ENCODE measurements at places on chromosomes 1 and 21.

GRCh38 chr1:234971586-234972297, 156.9 kb downstream of the TOMM20 start:
- DNase-seq = peak; percentile 3

GRCh38 chr1:234533975-234534876, 55.2 kb upstream of the TARBP1 start:
- no peak for DNase-seq

DNA sequence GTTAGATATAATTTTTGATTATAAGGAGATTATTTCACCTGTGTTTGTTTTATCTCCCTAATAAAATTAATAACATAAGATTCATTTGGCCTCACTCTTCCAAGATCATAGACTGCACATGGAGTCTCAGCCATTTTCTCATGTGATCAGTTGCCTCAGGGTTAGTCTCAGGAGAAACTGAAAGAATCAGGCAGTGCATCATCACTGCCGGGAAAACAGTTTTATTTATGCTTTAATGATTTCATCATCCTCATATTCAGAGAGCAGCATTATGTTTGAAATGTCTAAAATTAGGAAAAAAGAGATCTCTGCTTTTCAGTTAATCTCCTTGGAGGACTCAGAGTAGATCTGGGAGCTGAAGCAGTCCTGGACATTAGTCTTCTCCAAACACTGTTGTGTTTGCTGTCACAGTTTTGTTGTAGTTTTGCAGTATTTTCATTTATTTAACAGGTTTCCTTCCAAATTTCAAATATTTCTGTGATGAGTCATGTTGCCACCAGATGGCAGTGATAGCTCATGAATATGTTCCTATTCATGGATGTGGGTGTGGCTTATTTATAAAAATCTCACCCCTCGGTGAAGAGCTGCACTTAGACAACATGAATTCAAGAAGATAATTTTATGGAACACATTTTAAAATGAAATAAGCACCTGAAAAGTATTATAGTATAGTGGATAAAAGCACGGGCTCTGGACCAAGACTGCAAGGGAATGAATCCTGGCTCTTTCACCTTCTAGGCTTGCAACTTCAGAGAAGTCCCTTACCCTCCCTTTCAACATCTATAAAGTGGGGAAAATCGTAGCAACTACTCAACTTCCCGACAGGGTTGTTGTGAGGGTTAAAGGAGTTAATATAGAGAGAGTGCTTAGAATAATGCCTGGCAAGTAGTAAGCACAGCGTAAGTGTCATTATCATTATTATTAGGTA, 31.2 kb downstream of the CHD1L start:
- DNase-seq = no peak

DNA sequence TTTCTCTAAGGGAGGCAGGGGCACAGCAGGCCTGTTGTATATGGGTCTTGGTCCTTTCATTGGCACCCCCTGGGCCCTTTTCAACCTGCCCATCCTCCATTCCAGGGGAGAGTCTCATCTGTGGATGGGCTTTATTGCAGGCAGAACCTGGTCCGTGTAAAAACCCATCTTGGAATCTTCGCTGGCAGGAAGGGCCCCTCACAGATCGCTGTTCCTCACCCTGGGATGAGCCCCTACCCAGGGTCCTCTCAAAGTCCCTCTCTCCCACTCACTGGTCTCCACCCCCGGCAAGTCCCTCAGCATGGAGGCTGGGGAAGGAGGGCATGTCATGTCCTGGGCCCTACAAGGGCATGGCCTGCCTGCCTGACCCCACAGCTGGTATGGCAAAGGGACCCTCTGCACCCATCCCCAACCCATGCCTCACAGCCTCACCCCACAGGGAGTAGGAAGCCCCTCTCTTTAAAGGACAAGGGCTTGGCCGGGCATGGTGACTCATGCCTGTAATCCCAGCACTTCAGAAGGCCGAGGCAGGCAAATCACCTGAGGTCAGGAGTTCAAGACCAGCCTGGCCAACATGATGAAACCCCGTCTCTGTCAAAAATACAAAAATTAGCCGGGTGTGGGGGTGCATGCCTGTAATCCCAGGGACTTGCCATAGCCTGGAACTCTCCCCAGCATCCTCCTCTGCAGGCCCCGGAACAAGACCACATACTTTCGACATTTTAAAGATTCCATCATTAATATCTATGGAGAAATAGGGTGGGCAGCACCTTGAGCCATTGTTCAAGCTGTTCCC, 13.2 kb upstream of the CDA start:
- DNase-seq = no peak

GRCh38 chr1:215479567-215479966, 87.5 kb upstream of the KCTD3 start:
- DNase-seq = no peak

DNA sequence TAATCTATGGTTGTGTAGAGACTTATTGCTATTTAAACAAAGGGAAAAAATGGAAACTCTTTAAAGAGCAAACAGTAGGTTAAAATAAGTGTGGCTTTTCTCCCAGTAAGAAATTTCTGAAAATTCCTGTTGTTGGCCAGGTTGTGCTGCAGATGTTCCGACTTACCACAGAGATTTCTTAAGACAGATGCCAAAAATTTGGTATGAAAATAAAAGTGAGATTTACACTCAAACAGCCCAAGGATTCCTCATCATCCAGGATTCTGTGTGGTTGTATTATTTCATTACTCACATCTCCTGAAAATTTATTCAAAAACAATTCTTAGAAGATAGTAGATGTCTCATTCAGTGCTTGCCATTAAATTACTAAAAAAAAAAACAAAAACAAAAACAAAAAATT, 296.7 kb upstream of the PTBP2 start:
- no peak for DNase-seq

- DNase-seq = no peak
Observed at GRCh38 chr21:19236209-19236608, 832.6 kb upstream of the TMPRSS15 start.

- DNase-seq = no peak
Observed at GRCh38 chr1:50568782-50569181, 145.5 kb upstream of the DMRTA2 start.

- no peak for DNase-seq
Observed at GRCh38 chr1:8065369-8065768, 39.3 kb upstream of the ERRFI1 start.

DNA sequence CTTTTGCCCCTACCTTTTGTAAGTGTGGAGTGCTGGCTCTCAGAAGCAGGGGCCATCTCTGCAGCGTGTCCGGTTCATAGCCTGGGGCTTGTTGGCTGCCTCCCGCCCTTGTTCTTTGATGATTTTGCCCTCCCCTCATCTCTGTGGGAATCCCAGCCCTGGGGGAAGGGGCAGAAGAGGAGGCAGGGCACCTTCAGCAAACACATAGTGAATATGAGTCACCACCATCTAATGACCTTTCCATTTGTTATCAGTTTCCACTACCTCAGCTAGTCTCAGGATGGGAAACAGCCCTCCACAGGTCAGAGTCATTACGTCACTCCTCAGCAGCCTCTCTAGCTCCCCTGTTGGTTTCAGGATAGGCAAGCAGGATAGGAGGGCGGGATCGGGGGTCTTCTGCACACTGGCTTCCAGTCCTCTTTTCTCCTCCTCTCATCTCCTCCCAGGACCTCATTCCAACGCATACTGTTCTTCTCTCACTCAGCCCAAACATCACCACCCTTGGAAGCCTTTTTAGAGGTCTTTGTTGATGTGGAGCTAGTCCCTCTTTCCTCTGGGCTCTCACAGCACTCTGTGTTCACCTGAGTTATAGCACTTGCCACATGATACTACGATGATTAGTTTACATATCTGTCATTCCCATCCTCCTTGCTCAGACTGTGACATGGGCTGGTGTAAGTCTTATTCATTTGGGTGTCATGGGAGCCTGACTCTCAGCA, 15.8 kb downstream of the GADD45A start:
- DNase-seq = peak; percentile 51

- DNase-seq = no peak
Observed at GRCh38 chr1:53325326-53326087, 2.4 kb downstream of the LRP8 start.

- DNase-seq = no peak
Observed at GRCh38 chr1:108832929-108833328, 24.0 kb downstream of the AKNAD1 start.

GRCh38 chr1:42937141-42937696, 21.4 kb downstream of the SLC2A1 start:
- no peak for DNase-seq

GRCh38 chr1:183131166-183131565, 54.9 kb upstream of the LAMC2 start:
- no peak for DNase-seq
